ENCODE measurements at places on chromosomes 1 and 21.

DNA sequence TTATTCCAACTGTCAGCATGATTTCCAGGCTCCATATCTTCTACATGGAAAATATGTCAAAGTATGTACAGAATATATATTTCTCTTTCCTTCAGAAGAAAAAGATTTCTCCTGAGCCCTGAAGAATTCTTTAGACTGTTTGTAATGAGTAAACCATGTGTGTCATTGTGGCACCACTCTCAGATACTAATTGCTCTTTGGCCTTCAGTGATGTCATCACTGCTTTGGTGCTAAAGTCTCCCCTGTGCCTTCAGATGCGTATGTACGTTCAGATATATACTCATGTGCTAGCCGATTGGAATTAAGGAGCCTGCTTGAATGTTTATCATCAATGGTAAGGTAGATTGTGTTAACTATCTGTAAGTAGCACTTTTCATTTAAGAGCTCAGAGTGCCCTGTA is 20.6 kb upstream of the NBL1 start:
- DNase-seq = no peak

DNA sequence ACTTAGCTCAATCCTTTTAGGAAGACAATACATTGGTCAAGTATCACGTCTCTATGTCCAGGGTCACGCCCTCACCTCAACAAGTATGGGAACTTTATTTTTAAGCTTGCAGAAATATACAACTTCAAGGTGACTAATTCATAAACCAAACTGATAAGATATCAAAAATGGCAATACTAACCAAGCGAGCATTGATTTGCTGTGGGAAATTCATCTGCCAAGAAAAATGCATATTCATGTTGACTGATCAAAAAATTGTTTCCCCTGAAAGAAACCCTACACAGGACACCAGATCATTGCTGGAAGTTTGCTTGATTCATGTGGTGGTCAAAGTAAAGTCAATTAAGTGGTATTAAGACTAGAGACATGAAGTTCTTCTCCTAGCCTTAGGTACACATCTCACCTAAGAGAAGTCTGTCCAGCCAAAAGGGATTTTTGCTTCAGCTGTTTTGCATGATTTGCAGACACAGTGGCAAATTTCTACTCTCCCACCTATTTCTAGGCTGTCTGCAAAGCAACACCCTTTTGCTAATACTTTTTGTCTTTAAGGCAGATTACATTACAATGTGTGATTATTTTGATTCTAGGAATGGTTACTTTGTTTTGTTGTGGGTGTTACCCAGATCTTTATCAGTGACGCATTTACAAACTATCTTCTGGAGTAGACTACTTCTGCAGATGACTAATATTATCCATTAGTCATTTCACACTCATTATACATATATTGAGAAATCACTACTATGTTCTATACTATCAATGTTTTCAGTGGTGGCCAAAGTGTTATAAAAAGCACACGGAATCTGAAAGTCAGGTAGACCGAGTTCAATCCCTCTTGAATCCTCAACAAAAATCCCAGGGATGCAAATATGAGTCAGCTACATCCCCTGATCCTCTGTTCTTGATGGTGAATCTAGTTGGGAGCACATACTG is 12.4 kb downstream of the SAMSN1 start:
- DNase-seq = no peak

DNA sequence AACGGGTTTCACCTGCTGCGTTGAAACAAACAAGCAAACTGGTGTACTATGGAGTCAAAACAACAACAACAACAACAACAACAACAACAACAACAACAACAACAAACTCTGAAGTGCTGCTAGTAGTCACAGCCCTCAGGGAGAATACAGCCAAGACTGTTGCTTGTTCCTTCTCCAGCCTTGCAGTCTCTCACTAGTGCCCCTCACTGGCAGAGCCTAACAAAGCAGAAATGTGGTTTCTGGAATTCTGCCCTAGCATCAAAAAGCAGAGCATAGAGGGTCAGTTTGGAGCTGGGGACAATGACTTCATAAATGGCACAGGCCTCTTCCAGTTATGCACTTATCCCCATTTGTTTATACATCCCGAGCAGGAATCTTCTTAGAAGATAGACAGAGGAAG is 187.4 kb downstream of the KCNK2 start:
- no peak for DNase-seq

DNA sequence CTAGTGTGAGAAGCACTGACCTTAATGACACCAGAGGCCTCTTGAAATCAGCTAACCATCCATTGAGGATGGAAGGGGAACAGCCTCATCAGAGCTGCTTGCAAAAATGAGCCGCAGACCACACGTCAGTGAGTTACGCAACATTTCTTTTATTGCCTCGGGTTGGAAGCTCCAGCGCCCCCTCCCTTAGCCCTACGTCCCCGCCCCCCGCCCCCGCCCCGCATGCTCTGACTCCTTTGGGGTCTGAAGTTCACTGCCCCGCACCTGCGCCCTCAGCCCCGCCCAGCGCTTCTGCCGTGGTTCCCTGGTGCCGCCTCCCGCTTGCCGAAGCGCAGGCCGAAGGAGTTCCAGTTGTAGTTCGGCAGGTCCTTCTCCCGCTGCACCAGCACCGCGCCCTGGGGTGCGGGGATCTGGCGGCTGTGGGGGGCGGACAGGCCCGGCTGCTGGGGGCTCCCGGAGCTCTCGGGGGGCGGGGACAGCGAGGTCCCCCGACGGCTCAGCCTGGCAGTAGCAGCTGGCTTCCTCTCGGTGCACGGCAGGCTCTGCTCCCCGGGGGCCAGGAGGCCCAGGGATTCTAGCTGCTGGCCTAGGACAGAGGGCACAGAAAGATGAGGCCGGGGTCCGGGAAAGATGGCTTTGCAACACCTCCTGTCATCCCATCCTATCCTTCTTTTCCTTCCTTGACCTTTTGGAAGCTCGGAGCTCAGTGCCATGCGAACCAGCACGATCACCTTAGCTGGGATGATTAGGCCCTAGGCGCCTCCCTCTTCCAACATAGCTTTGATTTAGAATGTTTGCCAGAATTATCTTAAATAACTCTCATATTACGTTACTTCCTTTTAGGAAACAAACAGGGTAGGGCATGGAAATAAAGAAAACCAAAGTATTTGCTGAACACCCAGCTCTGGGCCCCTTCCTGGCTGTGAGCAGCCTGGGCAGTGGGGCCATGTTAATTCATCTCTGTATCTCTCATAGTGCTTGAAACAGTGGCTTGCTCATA is 5.8 kb downstream of the KISS1 start:
- no peak for DNase-seq

GRCh38 chr1:100353988-100354387 is 1.7 kb downstream of the CDC14A start:
- DNase-seq = no peak

DNA sequence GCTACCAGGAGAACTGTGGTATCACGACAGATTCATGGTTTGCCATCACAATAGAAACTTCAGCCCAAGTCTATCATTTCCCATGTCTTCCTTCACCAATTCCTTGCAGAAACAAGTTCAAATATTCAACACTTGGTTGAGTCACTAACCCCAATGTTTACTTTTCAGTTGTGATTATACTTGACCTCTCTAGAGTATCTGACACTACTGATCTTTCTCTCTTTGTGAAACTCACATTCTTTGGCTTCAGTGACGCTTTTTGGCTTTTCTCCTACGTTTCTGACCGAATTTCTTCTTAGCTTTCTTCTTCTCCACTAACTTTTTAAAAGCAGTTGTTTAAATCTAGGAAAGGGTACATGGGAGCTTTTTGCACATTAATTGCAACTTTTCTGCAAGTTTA is 48.8 kb upstream of the HMGB4 start:
- no peak for DNase-seq

DNA sequence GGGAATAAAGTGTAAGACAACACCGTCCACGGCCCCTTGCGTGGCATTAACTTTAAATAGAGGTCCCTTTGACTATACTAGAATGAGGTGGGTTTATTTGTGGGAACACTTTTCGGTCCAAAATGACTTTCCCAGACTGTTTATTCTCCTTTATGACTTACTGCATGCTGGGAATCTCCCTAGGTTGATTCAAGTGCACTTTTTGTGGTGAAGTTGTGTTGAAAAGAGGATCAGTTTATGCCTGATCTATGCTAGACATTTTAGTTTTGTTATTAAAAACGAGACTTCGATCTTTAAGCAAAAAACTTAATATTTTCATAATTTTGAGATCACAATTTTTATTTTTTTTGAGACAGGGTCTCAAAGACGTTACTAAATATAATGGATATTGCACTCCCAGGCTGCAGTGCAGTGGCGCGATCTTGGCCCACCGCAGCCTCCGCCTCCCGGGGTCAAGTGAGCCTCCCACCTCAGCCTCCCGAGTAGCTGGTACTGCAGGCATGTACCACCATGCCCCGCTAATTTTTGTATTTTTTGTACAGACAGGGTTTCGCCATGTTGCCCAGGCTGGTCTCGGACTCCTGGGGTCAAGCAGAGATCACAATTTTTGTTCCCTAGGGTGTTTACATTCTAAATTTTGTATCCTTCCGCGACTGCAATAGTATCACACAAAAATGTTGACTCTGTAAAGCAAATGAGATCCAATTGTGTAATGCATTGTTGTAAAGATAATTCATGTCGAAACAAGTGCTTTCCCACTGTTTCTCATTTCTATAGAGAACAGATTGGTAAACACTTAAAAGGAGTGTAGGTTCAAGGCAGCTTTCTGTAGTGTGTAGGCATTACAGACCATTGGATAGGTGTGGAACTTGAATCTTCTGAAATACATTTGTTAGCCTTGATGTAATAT is 1.6 kb downstream of the CDC42 start:
- no peak for DNase-seq

All from activated CD4-positive, CD25-positive, alpha-beta regulatory T cell treated with anti-CD3 and anti-CD28 coated beads, Interleukin-2, amount 50 U/mL, for 72 hours (primary cell).